ENCODE measurements at places on chromosomes 3 and 15. TPM values are rescaled to one million over a fixed set of nuclear protein-coding genes. Genes with fewer than 3 reads are reported as not detected.

BNC1 gene
- 0.06 TPM for total RNA-seq

CLDN16 gene
- total RNA-seq, result not detected

GOLGA6L10 gene
- total RNA-seq, result 0.62 TPM

B4GALT4 gene
- total RNA-seq, result 14.6 TPM

EPHA3 gene
- 5.0 TPM for total RNA-seq

LMCD1 gene
- 28.2 TPM for total RNA-seq

FAM81A gene
- total RNA-seq, result 2.8 TPM

STRIT1 gene
- total RNA-seq, result not detected

CYP19A1 gene
- total RNA-seq, result 1.9 TPM

WDR93 gene
- total RNA-seq, result not detected

OCA2 gene
- 0.32 TPM for total RNA-seq

RTP3 gene
- total RNA-seq, result not detected

FMN1 gene
- total RNA-seq, result 2.4 TPM

EFCC1 gene
- total RNA-seq, result 1.9 TPM

All from heart right ventricle (tissue), 16 donors.